Dermis blood vessel endothelial cell (primary cell): ENCODE measurements at places on chromosomes 5 and 9. TPM values are rescaled to one million over a fixed set of nuclear protein-coding genes. Genes with fewer than 3 reads are reported as not detected.

NR2F1-AS1 gene
- 11.2 and 18.4 TPM in 2 replicates for total RNA-seq

GRXCR2 gene
- not detected in 2 replicates for total RNA-seq

CDKN2A gene
- 1.0 and 1.3 TPM in 2 replicates for total RNA-seq

DCAF12 gene
- 22.3 and 24.4 TPM in 2 replicates for total RNA-seq

MCC gene
- total RNA-seq: 35.5 and 37.1 TPM in 2 replicates

DNAJC21 gene
- 44.1 and 48.0 TPM in 2 replicates for total RNA-seq

CYSRT1 gene
- total RNA-seq: 0.17 and 0.37 TPM in 2 replicates

ZFP37 gene
- total RNA-seq: 1.7 and 2.0 TPM in 2 replicates

SNCAIP gene
- 35.9 and 93.1 TPM in 2 replicates for total RNA-seq

PCA3 gene
- under 0.01 and 0.33 TPM in 2 replicates for total RNA-seq

GPX8 gene
- total RNA-seq: 18.7 and 20.2 TPM in 2 replicates

IGIP gene
- 5.0 and 5.8 TPM in 2 replicates for total RNA-seq

GRIN3A gene
- not detected in 2 replicates for total RNA-seq

ZNF483 gene
- total RNA-seq: 1.8 and 3.2 TPM in 2 replicates

CRHBP gene
- 0.17 and 0.19 TPM in 2 replicates for total RNA-seq

GARNL3 gene
- total RNA-seq: 2.4 and 3.4 TPM in 2 replicates

SPATA9 gene
- not detected in 2 replicates for total RNA-seq

PFN3 gene
- total RNA-seq: not detected in 2 replicates

CAMK2A gene
- not detected in 2 replicates for total RNA-seq

GMCL2 gene
- total RNA-seq: not detected in 2 replicates

C9orf50 gene
- total RNA-seq: not detected in 2 replicates

RNF183 gene
- total RNA-seq: not detected in 2 replicates

BARHL1 gene
- total RNA-seq: not detected in 2 replicates

GOLPH3 gene
- total RNA-seq: 65.9 and 85.9 TPM in 2 replicates

ACSL6 gene
- total RNA-seq: 0.09 and 0.17 TPM in 2 replicates

SH3RF2 gene
- total RNA-seq: 0.05 and 0.17 TPM in 2 replicates

GCNT1 gene
- 9.9 and 31.2 TPM in 2 replicates for total RNA-seq

RAB14 gene
- total RNA-seq: 28.9 and 54.8 TPM in 2 replicates

MARCHF6 gene
- 63.8 and 116 TPM in 2 replicates for total RNA-seq

C5orf58 gene
- not detected in 2 replicates for total RNA-seq

TMEM174 gene
- not detected in 2 replicates for total RNA-seq

IL7R gene
- total RNA-seq: 0.51 and 2.2 TPM in 2 replicates

MATR3 gene
- 301 and 445 TPM in 2 replicates for total RNA-seq

GNA14 gene
- 16.8 and 34.9 TPM in 2 replicates for total RNA-seq
